ENCODE measurements at places on chromosomes 12 and 14. TPM values are rescaled to one million over a fixed set of nuclear protein-coding genes. Genes with fewer than 3 reads are reported as not detected.

GRCh38 chr12:12902036-12902435 lies 10.7 kb downstream of the GPRC5A start:
- DNase-seq = no peak

DNA sequence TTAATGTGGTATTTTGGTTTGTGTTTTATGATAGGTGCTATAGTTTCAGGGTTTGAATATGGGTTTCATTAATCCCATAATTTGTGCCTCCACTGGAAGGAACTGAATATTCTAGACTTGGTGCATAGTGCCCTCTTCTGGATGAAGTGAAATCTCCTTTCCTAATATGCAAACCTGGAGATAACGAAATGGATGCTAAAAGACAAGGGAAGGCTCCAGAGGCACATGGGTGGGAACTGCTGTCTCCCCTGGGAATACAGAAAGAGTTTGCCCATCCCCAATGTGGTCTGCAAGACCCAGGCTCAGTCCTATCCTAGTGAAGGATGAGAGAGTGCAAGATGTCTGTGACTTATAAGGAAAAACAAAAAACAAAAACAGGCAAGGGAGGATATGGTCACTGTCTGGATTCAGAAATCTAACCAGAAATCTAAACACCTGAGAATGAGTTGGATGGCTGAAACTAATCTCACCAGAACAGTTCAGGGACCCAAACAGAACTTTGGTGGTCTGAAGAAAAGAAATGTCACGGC lies 142.3 kb upstream of the TMPO start:
- no peak for DNase-seq

- DNase-seq = peak; percentile 40
Measured at GRCh38 chr14:76152333-76152681, 585 bp downstream of the GPATCH2L start.

- DNase-seq = no peak
Measured at GRCh38 chr14:98955036-98955740, 316.8 kb downstream of the BCL11B start.

- DNase-seq = no peak
Measured at GRCh38 chr12:95571369-95571768, 20.1 kb upstream of the USP44 start.

- DNase-seq = no peak
Measured at GRCh38 chr14:65769151-65769550, 356.6 kb downstream of the FUT8 start.

GRCh38 chr12:120093336-120093591 lies 23.3 kb downstream of the RAB35 start:
- DNase-seq = no peak

GRCh38 chr12:109689426-109689825 lies 24.2 kb upstream of the FAM222A start:
- no peak for DNase-seq

GRCh38 chr14:56046996-56047395 lies 71.2 kb upstream of the PELI2 start:
- DNase-seq = no peak

RAD9B gene
- 2.0 TPM for total RNA-seq

TMEM229B gene
- 5.1 TPM for total RNA-seq

VWF gene
- total RNA-seq = 0.23 TPM

FBLN5 gene
- total RNA-seq = 0.28 TPM

PAN2 gene
- 41.7 TPM for total RNA-seq

KERA gene
- total RNA-seq = not detected

MARS1 gene
- 208 TPM for total RNA-seq

Measured in GM12878 (cell line).